ENCODE measurements at places on chromosomes 3 and 15. TPM values are rescaled to one million over a fixed set of nuclear protein-coding genes. Genes with fewer than 3 reads are reported as not detected.

Gene EXD1
- not detected for total RNA-seq

Gene HRG
- not detected for total RNA-seq

Gene CRYBG3
- 46.9 TPM for total RNA-seq

Gene DIS3L
- total RNA-seq, result 9.8 TPM

Gene FBXO22
- total RNA-seq, result 27.8 TPM

Gene DPPA2
- not detected for total RNA-seq

Gene ZPLD1
- total RNA-seq, result not detected

Gene ANKRD34C
- total RNA-seq, result not detected

Measured in epithelial cell of alveolus of lung (primary cell).